ENCODE measurements at places on chromosomes 5 and 9.

- no peak for ATAC-seq
These were observed 86.1 kb downstream of the NTNG2 start for GRCh38 chr9:132247942-132248341.

- ATAC-seq: no peak
These were observed 340.4 kb downstream of the RASEF start for GRCh38 chr9:82722561-82722960.

GRCh38 chr9:92652461-92652860, 17.5 kb downstream of the IPPK start:
- ATAC-seq: no peak

DNA sequence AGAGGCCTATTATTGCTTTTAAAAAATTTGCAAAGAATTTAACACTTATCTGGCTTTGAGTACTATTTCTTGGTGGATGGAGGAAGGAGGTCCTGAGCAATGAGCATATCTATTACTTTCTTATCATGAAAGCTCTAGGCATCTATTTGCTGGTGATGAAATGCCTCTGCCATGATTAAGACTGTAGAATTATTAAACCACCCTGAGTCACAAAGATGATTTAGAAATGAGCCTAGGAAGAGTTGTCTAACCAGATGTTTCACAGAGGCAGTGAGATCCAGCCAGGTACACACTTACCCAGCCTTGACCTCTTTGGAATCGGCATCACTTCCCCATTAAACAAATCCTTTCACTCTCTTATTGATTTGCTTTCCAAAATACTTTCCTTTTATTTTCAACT, 304.4 kb upstream of the KIF2A start:
- no peak for ATAC-seq

DNA sequence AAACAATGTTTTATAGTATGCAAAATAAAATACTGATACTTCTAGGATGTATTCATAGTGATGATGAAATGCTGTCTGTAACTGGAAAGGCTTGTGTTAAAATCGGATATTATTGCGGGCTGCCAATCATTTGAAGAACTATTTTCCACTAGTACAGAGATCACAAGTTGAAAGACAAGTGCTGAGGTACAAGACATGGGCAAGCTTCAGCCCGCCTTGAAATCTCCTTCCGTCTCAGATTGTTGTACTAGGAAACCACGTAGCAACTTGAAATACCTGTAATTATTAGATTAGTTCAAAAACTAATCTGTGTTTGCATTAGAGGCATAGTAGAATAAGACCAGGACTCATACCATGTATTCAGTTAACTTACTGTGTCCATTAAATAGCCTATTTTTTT, 218.2 kb downstream of the ARHGEF28 start:
- ATAC-seq: no peak

DNA sequence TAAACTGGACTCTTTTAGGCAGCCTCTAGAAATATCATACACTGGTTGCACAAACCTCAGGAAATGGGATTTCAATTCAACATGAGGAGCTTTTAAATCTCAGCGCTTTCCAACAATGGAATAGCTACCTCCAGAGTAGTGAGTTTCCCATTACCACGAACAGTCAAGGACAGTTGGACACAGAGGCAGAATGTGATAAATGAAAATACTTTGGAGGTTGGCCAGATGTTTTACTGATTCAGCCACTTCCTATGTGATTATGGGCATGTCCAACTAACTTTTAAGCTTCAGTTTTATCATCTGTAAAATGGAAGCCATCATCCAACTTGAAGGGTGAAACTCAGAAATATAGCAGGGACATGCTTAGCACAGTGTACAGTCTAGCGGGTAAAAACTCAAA, 2.1 kb downstream of the FBXW2 start:
- no peak for ATAC-seq

DNA sequence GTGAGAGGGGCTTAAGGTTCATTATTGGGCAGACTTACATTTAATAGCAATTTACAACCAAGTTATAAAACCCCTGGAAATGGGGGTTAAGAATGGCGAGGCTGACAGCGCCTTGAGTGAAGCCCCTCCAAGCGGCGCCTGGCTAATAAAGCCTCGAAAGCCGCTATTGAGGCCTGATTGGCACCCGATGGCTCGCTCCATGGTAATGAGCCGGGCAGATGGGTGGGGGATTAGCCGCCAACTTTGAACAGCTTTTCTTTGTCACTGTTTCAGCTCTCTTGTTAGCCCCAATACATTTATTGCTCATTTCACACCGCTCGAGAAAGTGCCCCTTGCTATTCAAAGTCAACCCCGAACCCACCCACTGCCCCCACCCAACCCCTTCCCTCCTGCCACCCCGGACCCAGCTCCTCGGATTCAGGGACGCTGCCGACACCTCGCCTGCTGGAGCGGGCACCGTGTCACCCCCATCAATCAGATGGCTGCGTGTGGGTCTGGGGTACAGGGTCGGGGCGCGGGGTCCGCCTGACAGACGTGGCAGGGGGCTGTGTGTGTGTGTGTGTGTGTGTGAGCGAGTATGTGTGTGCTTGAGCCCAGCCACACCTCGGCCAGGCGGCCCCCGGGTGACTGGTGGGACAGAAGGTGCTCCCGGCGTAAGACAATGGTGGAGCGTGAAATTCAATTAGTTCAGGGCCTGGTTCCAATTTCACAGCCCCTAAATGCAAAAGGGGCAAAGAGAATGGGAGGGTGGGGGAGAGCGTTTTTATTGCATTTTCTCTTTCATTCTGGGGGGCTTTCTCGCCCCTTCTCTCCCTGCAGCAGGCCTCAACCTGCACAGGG, 34.2 kb downstream of the ASS1 start:
- ATAC-seq: no peak

Data from SK-N-SH treated with all-trans-retinoic acid at 6 μM for 48 hours (cell line).